ENCODE measurements at places on chromosomes 3 and 15. TPM values are rescaled to one million over a fixed set of nuclear protein-coding genes. Genes with fewer than 3 reads are reported as not detected.

Gene PLA2G4D
- total RNA-seq, result not detected

Gene ATXN7
- 10.4 TPM for total RNA-seq

Gene ZBTB47
- 28.9 TPM for total RNA-seq

Gene MED12L
- total RNA-seq, result not detected

Gene FBXO40
- total RNA-seq, result not detected

Gene RFC4
- total RNA-seq, result 59.6 TPM

Gene HTR3D
- not detected for total RNA-seq

Gene SI
- total RNA-seq, result not detected

Gene GOLGA8N
- total RNA-seq, result 2.8 TPM

Gene COPG1
- total RNA-seq, result 192 TPM

Gene PATL2
- total RNA-seq, result 0.57 TPM

Gene SERINC4
- total RNA-seq, result not detected

Gene PRRT3
- total RNA-seq, result 2.5 TPM

Gene ADAMTS9
- 0.13 TPM for total RNA-seq

Gene CAV3
- total RNA-seq, result 30.4 TPM

Gene HYKK
- total RNA-seq, result 2.2 TPM

Gene GPR27
- total RNA-seq, result not detected

Gene RTP1
- not detected for total RNA-seq

Gene USP50
- not detected for total RNA-seq

Gene CCR1
- total RNA-seq, result 0.19 TPM

Gene ATR
- 31.2 TPM for total RNA-seq

Gene GOLGA8G
- total RNA-seq, result under 0.01 TPM

Gene TRANK1
- total RNA-seq, result 3.4 TPM

Gene C3orf20
- total RNA-seq, result not detected

Gene ASB14
- total RNA-seq, result not detected

Gene C15orf40
- 16.1 TPM for total RNA-seq

Data from LHCN-M2 (cell line).